Erythroblast (primary cell): ENCODE measurements at places on chromosomes 3 and 15.

DNA sequence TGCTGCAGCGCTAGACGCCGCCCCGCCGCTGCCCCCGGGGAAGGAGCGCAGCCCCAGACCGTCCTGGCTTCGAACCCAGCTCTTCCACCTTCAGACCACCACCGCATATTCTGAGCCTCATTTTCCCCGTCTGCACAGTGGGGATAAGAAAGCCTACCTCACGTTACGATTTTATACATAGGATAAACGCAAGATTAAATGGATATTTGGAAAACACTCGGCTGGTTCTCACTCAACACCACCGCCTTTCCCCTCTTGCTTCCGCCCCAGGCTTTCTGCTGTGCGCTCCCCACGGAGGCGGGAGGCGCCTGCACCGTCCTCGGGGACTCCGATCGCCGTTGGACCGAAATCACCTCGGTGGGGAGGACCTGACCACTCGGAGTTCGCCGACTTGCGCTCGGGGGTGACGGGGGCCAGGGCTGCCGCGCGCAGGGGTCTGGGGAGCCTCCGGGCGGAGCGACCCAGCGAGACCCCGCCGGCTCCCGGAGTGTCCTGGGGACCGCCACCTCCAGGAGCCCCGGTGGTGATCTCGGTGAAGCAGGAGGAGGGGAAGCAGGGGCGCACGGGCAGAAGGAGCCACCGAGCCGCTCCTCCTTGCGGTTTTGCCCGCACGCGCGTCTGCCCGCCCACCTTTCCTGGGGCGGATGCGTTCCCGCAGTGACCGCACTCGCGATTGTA is 4.0 kb downstream of the FBXL22 start:
- peak; percentile 65 for DNase-seq

- DNase-seq: no peak
These were observed 107.3 kb upstream of the IGSF10 start for GRCh38 chr3:151568184-151568583.

GRCh38 chr3:69329892-69330291 is 56.0 kb downstream of the FRMD4B start:
- no peak for DNase-seq

DNA sequence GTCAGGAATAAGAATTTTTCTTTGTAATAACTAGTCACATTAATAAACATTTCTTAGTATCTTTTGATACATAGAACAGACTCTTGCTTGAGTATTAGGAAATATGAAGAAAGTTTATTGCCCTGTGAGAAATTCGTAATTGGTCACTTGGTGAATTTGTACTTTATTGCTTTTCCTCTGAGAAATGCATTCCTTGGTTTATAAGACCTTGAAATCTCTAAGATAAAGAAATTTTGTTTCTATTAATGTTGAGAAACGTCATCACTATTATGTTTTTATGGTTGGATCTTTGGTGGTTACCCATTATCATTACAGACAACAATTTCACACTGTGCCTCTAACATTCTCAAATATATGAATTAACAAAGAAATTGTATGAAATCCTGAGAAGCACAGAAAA is 652.0 kb upstream of the NECTIN3 start:
- DNase-seq: no peak

- DNase-seq: no peak
These were observed 61.3 kb upstream of the PIAS1 start for GRCh38 chr15:67992834-67993233.

- DNase-seq: no peak
These were observed 30.9 kb downstream of the GOLM2 start for GRCh38 chr15:44319385-44319784.

DNA sequence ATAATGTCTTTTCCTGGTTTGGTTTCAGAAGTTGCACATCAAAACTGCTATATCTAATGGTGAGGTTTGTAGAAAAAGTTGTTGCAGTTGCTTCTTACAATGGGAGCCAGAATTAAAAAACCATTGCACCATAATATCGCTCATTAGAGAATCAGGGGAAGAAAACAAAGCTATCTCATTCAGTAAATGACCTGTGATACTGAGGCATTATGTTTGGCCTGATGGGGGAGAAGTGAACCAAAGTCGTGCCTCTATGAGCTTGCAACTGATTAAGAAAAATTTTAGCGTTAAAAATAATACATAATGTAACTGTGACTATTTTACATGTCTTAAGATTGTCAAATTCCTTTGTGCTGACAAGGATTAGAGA is 60.2 kb upstream of the ARHGEF26 start:
- no peak for DNase-seq

- no peak for DNase-seq
These were observed 125.7 kb downstream of the SV2B start for GRCh38 chr15:91225741-91226140.

- no peak for DNase-seq
These were observed 1.3 kb downstream of the PLCH1 start for GRCh38 chr3:155743606-155744005.

GRCh38 chr3:160129459-160130061 is 95.7 kb upstream of the C3orf80 start:
- DNase-seq: no peak
